ENCODE measurements at places on chromosomes 6 and 20. TPM values are rescaled to one million over a fixed set of nuclear protein-coding genes. Genes with fewer than 3 reads are reported as not detected.
A peak's percentile ranks its signal among the peaks of the same experiment; 100 is the strongest.

DNA sequence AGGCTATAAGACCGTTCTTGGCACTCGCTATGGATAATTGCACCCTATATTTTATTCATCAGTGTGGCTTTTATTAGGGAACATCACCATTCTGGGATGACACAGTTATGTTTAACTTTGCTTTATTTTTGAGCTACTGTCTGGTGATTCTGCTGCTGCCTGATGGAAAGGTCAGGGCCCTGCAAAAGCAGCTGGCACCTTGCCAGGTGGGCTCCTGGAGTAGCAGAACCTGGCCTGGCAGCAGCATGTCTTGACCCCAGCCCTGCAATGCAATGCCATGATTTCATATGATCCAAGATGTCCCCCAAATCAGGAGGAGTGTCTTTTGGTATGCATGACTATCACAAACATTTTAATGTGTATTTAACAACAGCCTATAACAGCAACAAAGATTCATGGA is 228.4 kb upstream of the RSPO3 start:
- H3K4me1 ChIP-seq = peaks cover 25% of the 10 kb centered on the region
- no peak overlapping the region for H3K27ac ChIP-seq
- no peaks in the 10 kb centered on the region for H3K27me3 ChIP-seq
- H3K36me3 ChIP-seq = no peaks in the 10 kb centered on the region

GRCh38 chr20:1707588-1708449 is 50.2 kb upstream of the SIRPG start:
- DNase-seq = no peak
- H3K27me3 ChIP-seq = peaks cover 60% of the 10 kb centered on the region
- no peaks in the 10 kb centered on the region for H3K36me3 ChIP-seq
- H3K4me3 ChIP-seq = no peak overlapping the region
- H3K27ac ChIP-seq = no peak overlapping the region
- no peaks in the 10 kb centered on the region for H3K4me1 ChIP-seq

GRCh38 chr6:90118581-90118980 is 178.1 kb downstream of the BACH2 start:
- H3K4me1 ChIP-seq = peaks cover 4% of the 10 kb centered on the region
- no peak for DNase-seq
- H3K36me3 ChIP-seq = peaks cover 25% of the 10 kb centered on the region
- no peak overlapping the region for H3K27ac ChIP-seq

GRCh38 chr6:134073161-134073560 is 20.7 kb upstream of the SLC2A12 start:
- peaks cover 3% of the 10 kb centered on the region for H3K4me1 ChIP-seq
- no peaks in the 10 kb centered on the region for H3K36me3 ChIP-seq
- H3K4me3 ChIP-seq = no peak overlapping the region
- no peak overlapping the region for H3K27ac ChIP-seq

DNA sequence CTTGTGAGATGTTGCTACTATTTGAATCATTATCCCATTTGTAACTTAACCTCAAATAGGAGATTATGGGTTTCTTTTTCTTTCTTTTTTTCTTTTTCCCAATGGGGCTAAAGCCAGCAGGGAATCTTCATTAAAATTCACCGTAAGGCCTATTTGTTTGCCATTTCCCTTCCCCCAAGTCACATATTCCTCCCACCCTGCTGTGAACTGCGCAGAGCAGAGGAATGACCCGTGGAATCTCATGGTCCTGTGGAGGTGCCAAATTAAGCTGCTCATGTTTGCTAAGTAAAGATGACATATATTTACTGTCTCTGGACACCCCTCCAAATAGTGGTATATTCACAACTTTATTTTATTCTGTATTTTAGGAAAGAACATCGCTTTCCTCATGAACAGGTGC is 699.3 kb downstream of the RNF144B start:
- H3K4me3 ChIP-seq = no peak overlapping the region
- peaks cover 11% of the 10 kb centered on the region for H3K27me3 ChIP-seq
- H3K36me3 ChIP-seq = no peaks in the 10 kb centered on the region
- no peaks in the 10 kb centered on the region for H3K4me1 ChIP-seq

GRCh38 chr6:133340557-133340956 is 99.4 kb downstream of the EYA4 start:
- no peak overlapping the region for H3K4me3 ChIP-seq
- H3K4me1 ChIP-seq = peaks cover 2% of the 10 kb centered on the region
- no peaks in the 10 kb centered on the region for H3K27me3 ChIP-seq
- H3K27ac ChIP-seq = no peak overlapping the region
- H3K36me3 ChIP-seq = no peaks in the 10 kb centered on the region

DNA sequence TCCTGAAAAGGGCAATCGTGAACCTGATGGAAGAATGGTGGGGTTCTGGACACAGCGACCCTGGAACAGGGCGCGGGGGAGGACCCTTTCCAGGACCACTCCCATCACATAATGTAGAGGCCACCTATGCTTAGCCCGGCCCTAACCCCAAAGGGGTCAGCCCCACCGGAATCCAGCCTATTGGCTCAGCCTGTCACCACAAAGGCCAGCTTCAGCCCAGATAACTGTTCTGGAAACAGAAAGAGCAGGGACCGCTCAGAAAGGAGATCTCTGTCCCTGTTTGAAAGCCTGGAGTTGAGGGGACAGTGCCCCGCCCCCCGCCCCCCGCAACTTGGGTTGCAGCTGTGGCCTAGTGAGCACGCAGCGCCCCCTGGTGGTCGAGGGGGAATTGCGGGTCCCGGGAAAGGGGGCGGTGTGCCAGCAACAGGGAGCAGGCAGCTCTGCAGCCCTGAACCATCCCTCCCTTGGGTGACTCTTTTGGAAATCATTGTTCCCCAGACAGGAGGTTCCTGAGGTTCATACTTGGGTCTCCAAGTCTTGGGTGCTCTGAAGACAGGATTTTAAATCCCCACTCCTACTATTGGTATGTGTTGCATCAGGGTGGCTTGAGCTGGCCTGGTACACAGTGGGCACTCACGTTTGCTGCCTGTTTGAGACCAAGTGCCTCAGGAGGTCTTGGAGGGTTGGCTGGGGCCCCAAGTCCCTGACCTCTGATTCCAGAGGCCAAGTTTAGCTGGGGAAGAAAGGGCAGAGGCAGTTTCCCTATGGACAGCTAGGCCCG is 1.5 kb downstream of the SIGLEC1 start:
- peak; percentile 71 for DNase-seq
- no peaks in the 10 kb centered on the region for H3K4me1 ChIP-seq
- no peaks in the 10 kb centered on the region for H3K27me3 ChIP-seq
- no peak overlapping the region for H3K4me3 ChIP-seq
- no peaks in the 10 kb centered on the region for H3K36me3 ChIP-seq
- H3K27ac ChIP-seq = no peak overlapping the region

GRCh38 chr6:108805611-108806167 is 42.5 kb upstream of the ARMC2 start:
- peak overlapping the region; percentile 40 for H3K27ac ChIP-seq
- H3K27me3 ChIP-seq = no peaks in the 10 kb centered on the region
- no peak overlapping the region for H3K4me3 ChIP-seq
- DNase-seq = no peak
- H3K4me1 ChIP-seq = peaks cover 13% of the 10 kb centered on the region

DNA sequence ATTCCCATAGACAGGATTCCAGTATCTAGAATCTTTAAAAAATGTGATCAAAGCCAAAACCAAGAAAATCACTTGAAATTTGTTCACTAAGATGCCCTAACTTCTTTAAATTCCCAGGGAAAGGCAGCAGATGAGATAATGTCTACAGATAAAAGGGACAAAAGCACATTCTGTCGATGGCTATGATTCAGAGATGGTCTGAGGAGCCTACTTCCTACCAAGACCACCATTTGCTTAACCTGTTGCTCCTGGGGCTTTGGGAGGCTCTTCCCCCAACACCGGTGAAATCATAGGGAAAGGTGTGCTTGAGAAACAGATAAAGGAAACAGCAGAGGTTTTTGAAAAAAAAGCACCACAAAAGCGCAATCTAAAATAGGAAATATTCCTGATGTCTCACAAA is 118.3 kb upstream of the MAP7 start:
- H3K27ac ChIP-seq = peak overlapping the region; percentile 79
- peaks cover 12% of the 10 kb centered on the region for H3K36me3 ChIP-seq
- no peak overlapping the region for H3K4me3 ChIP-seq
- peaks cover 17% of the 10 kb centered on the region for H3K4me1 ChIP-seq
- DNase-seq = no peak

DNA sequence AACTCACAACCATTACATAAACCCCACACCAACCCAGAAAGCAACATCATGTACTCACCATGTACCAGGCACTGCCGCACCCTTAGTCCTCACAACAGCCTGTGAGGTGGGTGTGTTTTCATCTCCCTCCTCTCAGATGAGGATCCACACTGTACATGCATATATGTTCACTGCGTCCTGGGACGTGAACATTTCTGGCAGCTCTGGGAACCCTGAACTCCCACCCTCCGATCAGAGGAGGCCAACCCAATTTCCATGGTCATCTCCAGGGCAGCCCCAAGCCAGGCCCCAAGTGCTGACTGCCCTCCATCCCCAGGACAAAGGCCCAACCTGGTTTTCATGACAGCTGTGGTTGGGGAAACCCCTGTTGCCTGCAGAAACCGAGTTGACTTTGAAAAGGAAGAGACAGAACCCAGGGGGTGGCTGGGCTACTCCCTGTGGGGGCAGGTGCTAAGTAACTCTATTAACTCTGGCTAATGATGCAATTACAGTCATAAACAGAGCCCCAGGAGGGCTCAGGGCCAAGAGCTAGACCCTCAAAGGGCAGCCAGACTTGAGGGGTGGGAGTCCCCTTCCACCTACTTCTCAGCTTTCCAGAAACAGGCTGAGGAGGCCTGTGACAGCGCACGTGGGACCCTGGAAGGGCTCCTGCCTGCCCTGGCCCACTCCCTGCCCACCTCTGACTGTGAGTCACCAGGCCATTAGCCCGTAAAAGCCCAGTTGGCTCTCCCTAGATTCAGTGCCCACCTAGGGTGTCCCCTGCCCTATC is 2.6 kb downstream of the TFEB start:
- H3K27ac ChIP-seq = no peak overlapping the region
- H3K4me3 ChIP-seq = no peak overlapping the region
- peaks cover 7% of the 10 kb centered on the region for H3K4me1 ChIP-seq
- H3K27me3 ChIP-seq = peaks cover 25% of the 10 kb centered on the region

- peaks cover 6% of the 10 kb centered on the region for H3K27me3 ChIP-seq
- DNase-seq = no peak
- H3K4me3 ChIP-seq = no peak overlapping the region
- H3K27ac ChIP-seq = no peak overlapping the region
- H3K36me3 ChIP-seq = no peaks in the 10 kb centered on the region
- peaks cover 35% of the 10 kb centered on the region for H3K4me1 ChIP-seq
Measured at GRCh38 chr6:44627091-44627882, 239.8 kb downstream of the CDC5L start.

GRCh38 chr6:114042267-114043016 is 71.5 kb upstream of the HDAC2 start:
- H3K4me3 ChIP-seq = no peak overlapping the region
- H3K4me1 ChIP-seq = peaks cover 14% of the 10 kb centered on the region
- H3K27me3 ChIP-seq = no peaks in the 10 kb centered on the region

- peaks cover 45% of the 10 kb centered on the region for H3K4me1 ChIP-seq
- no peaks in the 10 kb centered on the region for H3K36me3 ChIP-seq
- no peak for DNase-seq
- no peak overlapping the region for H3K27ac ChIP-seq
- H3K4me3 ChIP-seq = no peak overlapping the region
Measured at GRCh38 chr6:158852312-158853071, 33.3 kb upstream of the EZR start.

- H3K27me3 ChIP-seq = no peaks in the 10 kb centered on the region
- H3K36me3 ChIP-seq = peaks cover 28% of the 10 kb centered on the region
- H3K4me3 ChIP-seq = no peak overlapping the region
- no peak for DNase-seq
- H3K27ac ChIP-seq = no peak overlapping the region
Measured at GRCh38 chr6:127279815-127280214, 13.2 kb downstream of the RNF146 start.

DNA sequence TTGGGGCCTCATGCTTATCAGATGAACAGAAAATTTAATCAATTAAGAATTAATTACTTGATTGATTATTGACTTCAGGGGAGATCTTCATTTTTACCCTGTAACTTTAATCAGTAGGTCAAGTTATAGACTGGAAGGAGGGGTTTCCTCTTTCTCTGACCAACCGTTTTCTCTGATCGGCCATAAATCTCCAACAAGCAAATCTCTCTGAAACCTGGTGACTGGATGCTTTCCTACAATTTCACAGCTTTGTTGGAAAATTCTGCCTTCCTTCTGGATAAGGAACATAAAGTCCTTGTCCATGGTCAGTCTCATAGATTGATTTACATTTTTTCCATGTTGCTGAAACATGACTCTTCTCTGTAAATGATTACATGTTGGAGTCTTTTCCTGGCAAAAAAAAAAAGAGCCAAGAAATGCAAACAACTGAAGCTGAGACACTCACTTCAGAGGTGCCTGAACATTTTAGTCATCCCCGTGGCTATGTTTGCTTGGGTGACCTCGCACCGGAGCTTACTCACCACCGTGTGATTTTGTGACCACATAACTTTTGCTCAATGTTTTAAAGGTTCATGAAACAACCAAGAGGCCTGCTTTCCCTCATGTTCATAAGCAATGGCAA is 31.0 kb downstream of the IRF4 start:
- H3K36me3 ChIP-seq = no peaks in the 10 kb centered on the region

Gene PLA2G7
- total RNA-seq = 0.49 TPM

Gene FAM209A
- total RNA-seq = 0.34 TPM

Gene GPX5
- not detected for total RNA-seq

Gene ADAM33
- total RNA-seq = 91.1 TPM

Gene PRL
- 0.23 TPM for total RNA-seq

Gene STX16
- 87.5 TPM for total RNA-seq

Gene CST4
- total RNA-seq = not detected

Gene ZNF292
- total RNA-seq = 108 TPM

Gene ISM1
- total RNA-seq = 5.0 TPM

Gene HLA-DQB1
- total RNA-seq = 9.8 TPM

Gene LY6G6D
- 0.67 TPM for total RNA-seq

Gene BRD2
- 261 TPM for total RNA-seq

Gene GGTLC1
- not detected for total RNA-seq

Gene PI16
- not detected for total RNA-seq

All from mesothelial cell of epicardium (in vitro differentiated cells).